CD4-positive, alpha-beta T cell treated with Interleukin-6 for 4 hours (primary cell): ENCODE measurements at places on chromosomes 12 and 14.

- peak; percentile 53 for DNase-seq
Observed at GRCh38 chr14:99231850-99232713, 39.9 kb downstream of the BCL11B start.

DNA sequence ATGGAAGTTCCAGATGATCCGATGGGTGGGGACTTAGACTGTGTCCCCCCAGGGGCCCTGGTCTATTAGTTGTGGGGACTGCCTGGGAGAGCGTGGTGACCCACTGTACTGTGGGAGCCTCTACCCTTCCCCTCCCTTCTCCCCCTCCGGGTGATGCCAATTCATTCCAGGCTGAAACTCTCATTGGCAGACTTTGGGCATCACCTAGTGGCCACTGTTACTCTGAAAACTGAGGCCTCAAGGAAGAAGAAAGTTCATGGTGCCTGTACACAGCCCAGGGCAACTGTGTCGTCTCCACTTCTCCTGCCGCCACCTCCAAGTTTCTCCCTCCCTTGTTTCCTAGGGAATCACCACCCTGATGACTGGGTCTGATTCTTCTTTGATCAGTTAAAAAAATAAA lies 173.6 kb upstream of the ALG10B start:
- no peak for DNase-seq

DNA sequence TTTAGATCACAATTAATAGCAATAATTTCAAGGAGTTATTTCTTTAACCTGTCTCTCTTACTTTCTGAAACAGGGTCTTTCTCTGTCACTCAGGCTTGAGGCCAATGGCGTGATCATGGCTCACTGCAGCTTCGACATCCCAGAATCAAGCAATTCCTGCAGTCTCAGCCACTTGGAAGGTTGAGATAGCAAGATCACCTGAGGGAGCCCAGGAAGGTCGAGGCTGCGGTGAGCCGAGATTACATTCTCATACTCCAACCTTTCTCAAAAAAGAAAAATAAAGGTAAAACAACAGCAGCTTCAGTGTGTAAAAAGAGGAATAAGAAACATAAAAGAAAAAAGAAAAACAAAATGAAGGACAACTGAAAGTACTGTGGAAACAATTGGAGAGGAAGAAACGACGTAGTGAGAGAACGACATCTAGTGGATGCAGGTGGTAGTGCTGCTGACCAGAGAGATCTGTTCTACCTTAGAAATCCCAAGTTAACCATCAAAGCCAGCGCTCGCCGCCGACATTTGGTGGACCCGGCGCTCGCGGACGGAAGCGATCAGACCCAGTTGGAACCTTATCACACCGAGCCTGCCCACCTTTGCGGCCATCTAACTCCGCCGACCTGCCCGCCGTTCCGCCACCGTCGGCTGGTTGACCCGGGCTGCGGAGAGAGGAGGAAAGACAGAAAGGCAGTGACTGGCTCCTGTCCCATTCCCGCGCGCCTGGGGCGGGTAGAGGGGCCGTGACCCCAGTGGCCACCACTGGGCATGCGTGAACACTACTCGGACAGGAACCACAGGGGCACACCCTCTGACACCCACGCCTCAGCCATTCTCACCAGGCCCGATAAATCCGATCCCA lies 196.1 kb downstream of the ALG10 start:
- peak; percentile 67 for DNase-seq

GRCh38 chr14:96940009-96940408 lies 142.8 kb downstream of the VRK1 start:
- DNase-seq = no peak

- peak; percentile 70 for DNase-seq
Observed at GRCh38 chr12:31117203-31118011, 43.7 kb downstream of the DDX11 start.

DNA sequence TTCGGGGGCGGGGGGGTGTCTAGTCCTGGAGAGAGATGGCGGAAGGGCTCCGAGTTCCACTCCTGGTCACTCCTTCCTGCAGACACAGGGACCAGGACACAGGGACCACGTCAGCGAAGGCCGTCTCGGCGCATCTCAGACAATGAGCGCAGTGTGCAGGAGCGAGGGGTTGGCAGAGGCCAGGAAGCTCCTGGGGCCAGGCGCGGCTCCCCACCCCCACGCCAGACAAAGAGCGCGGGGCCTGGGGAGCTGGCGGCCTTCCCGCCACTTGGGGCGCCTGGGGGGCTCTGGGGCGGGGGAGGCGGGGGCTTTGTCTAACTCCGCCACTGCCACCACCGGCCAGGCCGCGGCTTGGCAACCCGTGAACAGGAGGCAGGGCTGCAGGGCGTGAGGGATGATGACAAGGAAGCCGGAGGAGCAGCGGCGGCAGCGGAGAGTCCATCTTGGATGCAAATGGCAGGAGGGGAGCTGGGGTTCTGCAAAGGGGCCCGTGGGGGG lies 2.2 kb downstream of the CDK2AP1 start:
- DNase-seq = peak; percentile 42

- DNase-seq = no peak
Observed at GRCh38 chr14:86525673-86526072, 995.7 kb downstream of the FLRT2 start.

DNA sequence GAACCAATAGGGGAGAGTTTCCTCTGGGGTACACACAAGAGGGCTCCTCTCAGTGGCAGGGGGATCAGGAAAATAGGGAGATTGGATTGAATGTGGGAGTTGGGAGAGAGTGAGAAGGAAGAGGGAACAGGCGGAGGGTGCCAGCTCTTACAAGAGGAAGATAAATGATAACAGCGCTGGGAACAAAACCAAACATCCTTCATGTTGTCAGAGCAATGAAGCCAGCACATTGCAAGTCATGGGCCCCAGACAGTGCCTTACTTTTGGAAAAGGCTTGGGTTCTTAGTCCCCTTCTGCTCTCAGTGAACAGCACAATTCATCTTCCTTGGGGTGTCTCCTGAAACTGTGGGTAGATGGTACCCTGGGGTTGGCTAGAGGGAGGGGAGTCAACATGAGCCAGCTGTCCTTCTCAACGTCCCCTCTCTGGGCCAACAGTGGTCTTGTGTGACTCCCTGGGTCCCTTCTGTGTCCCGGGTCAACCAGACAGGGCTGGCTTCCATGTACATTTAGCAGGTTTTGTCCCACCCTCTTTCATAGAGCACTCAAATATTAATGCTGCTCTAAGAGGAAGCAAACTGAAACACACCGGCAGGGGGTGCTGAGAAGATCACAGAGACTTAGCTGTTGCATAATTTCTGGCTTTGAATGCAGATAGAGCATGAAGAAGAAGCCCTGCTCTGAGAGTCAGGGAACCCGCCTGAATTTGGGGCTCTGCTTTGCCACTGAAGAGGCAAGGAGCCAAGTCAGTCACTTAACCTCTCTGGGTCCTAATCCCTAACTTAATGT lies 138.5 kb downstream of the ESRRB start:
- DNase-seq = no peak

DNA sequence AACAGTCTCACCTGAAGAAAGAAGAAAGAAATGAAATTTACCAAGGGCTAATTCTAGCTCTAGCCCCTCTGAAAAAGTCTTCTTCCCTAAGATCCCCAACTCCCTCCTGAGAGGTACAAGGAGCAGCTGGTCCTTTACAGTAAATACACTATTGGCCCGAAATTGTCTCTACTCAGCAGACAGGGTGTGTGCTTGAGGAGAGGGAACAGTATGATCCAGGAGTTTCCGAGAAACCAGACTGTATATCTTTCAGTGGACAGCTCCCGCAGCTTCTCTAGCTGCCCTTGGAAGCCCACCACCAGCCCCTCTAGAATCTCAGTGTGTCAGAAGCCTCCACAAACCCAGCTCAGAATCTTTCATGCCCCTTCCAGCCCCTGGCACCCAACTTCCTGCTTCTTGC lies 8.1 kb downstream of the GPR84 start:
- no peak for DNase-seq

- DNase-seq = no peak
Observed at GRCh38 chr12:16552301-16552700, 53.7 kb downstream of the LMO3 start.

GRCh38 chr14:33734387-33734786 lies 216.5 kb downstream of the EGLN3 start:
- no peak for DNase-seq

- DNase-seq = no peak
Observed at GRCh38 chr12:95336387-95337067, 118.9 kb downstream of the VEZT start.

DNA sequence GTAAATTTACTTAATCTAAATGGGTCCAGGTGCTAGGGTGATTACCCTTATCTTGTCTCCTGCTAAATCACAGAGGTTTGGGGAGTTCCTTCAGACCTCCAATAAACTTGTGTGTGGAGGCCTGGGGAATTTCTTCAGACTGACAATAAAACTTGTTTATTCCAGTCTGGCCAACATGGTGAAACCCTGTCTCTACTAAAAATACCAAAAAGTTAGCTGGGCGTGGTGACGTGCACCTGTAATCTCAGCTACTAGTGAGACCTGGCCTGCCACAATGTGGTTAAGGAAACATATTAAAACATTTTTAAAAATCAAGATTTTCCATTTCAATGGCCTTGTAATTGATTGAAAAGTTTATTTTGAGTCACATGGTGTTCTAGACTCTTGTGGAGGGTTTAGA lies 126.9 kb upstream of the FGD4 start:
- DNase-seq = no peak

- no peak for DNase-seq
Observed at GRCh38 chr14:103862393-103862782, 15.0 kb upstream of the PPP1R13B start.

- no peak for DNase-seq
Observed at GRCh38 chr12:76049575-76050251, 18.1 kb upstream of the PHLDA1 start.
